GM20000 (cell line): ENCODE measurements at places on chromosomes 5 and 9.

GRCh38 chr9:98986866-98987651 is 43.4 kb downstream of the COL15A1 start:
- no peak for DNase-seq

DNA sequence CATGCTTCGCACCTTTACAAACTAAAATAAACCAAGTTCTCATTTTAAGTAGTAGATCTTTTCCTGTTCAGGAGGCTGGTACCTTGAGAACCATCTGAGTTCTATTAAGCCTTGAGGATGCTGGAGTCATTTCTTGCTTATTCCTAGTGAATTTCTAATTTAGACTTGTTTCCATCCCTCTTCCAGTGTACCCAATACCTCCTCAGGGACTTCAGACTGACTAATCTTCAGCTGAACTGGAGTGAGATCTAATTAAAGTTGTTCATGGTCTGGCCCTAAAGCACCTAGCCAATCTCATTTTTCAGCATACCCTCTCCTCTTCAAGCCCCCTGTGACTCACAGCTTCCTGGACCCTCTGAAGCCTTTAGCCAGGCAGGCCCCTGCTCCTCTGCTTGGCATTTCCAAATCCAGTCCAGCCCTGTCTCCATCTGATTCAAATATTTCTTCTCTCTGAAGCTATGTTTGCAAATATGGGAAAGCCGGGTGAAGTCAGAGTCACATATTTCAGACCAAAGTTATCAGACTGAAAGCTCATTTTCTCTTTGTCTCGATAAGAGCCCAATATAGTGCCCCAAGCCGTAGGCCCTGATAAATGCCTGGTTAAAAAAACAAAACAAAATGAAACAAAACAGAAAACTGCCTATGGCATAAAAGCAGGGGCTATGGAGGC is 19.4 kb upstream of the TNFSF15 start:
- DNase-seq = no peak

DNA sequence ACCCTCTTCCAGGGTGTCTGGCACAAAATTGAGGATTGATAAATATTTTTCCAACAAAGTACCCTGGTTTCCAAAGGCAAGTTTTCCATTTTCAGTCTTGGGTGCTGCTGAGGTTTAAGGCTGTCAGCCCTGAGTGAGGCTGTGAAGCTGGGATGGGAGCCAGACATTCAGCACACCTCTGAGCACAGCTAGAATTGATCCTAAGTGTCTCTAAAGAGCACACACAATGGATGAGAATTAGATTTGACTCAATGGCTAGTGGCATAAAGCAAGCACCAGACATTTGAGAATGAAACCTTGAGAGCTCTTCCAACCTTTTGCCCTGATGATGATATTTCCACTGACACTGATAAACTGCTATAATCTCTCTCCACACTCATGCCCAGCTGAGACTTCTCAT is 131.5 kb downstream of the MARCHF11 start:
- no peak for DNase-seq

DNA sequence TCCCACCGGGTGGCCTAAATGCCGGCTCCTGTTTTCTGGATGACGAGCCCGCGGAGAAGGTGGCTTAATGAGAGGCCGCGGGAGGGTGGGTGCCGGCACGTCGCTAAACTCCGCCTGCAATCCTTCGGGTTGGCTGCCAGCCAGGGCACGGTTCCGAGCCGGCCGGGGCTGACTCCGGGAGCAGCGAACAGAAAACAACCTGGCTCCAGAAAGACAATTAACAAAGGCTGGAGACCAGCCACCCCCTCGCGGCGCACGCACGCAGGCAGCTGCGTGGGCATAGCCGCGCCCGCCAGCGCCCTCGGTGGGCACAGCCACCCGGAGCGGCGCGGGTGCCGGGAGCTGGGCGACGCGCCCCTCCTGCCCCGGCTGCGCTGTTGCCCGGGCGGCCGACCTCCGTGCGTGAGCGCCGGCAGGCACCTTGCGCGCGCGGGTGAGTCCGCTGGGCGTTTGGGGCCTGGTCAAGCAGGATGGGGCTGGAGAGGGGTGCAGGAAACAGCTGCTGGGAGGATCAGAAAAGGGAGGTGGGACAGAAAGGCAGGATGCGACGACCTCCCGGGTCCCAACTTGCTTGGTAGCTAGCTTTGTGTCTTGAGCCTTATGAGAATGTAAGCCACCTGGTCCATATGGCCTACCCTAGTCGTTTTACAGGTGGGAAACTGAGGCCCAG is at the start of gene ARHGEF37:
TSS of gene ARHGEF37 (plus strand) at position 307 of the 670 bp plus-strand sequence. CDS start 16,272 bp downstream, outside the sequence.
- DNase-seq = peak; percentile 29

DNA sequence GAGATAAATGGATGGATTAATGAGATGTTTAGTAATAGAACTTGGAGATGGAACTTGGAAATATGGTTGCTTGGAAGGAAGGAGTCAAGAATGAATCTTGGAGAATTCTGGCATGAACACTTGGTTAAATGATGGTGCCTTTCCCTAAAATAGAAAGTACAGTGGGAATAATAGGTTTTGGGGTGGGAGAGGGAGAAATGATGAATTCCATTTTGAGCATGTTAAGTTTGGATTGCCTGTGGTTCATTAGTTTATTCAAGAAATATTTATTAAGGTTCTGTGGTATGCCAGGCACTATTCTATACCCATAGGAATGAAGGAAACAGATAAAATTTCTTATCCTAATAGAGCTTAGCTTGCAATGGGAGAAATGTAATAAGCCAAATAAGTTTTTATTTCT is 58.4 kb downstream of the PBX3 start:
- no peak for DNase-seq

DNA sequence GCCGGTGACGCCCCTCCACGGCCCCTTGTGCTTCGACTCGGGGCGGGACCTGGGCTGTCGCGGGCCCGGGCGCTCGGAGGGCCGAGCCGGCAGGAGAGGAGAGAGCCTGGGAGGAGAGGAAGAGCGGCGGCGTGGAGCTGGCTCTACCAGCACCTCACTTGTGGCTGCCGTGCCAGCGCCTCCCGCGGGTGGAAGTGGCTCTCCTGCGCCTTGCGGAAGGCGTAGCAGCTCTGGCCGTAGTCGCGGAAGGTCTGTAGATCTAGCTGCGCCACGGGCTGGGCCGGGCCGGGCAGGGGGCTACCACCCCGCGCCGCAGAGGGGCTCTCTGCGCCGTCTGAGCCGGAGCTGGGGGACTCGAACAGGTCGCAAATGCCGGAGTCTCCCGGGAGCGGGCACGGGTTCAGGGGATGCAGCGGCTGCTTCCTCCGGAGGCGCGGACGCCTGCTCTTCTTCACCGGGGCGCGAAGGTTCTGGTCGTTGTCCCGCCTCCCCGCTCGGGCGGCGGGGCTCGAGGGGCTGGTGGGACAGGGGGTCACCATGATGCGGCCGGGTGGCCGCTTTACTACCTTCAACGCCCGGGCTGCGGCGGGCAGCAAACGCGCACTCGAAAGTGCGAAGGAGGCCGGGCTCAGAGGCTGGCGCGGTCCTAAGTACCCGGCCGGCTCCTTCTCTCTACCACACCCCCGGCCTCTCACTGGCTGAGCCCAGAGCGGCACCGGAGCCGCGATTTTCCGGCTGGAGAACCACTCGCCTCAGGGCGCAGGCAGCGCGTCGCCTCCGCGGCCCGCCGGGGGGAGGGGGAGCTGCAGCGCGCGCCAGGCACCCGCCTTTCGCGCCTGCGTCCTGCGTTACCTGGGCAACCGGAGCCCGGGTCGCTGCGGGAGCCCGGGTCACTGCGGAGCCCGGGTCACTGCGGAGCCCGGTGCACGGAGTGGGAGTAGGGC is at the start of gene CCNO:
TSS of gene CCNO (minus strand) at position 624 of the 944 bp plus-strand sequence. CDS start at position 539, 85 bp downstream.
- DNase-seq = peak; percentile 70

DNA sequence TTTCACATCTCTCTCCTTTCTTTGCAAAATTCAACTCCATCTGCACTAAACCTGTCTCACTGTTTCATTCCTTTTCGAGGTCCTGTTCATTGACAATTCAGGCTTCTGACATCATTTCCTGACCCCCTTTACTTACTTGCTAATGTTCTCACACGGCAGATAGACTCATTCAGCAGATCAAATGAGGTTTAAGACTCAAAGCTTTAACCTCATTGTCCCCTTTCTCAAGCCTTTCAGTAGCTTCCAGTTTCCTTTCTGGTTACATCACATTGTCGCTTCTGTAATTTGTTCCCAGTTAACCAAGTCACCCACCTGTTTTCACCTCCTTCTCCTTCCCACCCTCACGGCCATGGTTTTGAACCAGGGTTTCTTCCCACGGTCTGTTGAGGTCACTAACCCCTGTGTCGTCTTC is 143.4 kb upstream of the OTULINL start:
- DNase-seq = peak; percentile 60

DNA sequence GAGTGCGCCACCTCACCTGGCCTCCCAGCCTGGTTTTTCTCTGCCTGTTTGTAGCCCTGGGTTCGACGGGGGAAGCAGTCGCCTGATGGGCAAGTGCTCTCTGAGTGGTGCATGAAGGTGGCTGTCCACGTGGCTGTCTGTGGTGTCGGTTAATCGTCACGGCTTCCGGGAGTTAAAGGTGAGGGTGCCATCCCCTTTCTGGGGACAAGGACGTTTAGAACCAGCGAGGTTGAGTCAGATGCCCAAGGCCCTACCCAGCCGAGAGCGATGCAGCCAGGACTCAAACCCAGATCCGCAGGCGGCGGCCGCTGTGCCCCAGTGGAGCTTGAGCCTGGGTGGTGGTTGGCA is 47.7 kb downstream of the RXRA start:
- no peak for DNase-seq

DNA sequence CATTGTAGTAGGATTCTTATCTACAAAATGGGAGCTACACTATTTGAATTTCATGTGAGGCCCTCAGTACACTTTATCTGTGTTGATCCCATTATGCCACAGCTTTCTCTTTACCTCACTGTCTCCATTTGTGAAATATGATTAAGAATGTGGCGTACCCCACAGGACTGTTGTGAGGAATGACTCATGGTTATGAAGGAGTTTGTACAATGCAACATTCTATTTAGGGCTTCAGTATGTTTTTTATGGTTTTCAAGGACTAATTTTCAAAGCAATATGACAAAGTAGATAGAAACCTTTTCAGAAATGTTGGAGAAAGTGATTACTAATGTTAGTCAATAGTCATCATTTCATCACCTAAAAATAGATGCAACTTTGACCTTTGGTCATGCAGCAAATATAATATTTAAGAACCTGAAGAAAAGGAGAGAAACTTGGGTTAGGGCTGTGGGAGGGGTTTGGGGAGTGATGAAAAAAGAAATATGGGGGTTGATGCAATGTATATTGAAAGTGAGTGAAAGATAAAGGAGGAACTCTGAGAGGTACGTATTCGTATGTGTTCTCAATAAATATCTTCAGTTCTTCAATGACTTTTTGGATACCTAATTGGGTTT is 53.7 kb upstream of the PIP5K1B start:
- DNase-seq = no peak

DNA sequence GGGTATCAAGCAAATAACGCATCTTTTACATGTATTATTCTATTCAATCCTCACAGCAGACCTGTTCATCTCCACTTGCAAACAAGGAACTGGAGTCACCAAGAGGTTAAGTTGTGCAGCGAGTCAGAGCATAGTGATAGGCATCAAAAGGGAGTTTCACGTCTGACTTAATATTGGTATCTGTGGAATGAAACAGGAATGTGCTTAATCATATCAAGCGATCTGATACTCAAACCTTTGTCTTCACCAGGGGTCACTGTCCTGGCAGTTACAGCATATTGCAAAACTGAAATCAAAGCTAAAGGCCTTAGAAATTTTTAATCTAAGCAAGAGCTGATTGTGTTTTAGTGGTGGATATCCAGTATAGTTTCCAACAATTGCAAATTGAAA is 271.6 kb downstream of the PLK2 start:
- DNase-seq = no peak

DNA sequence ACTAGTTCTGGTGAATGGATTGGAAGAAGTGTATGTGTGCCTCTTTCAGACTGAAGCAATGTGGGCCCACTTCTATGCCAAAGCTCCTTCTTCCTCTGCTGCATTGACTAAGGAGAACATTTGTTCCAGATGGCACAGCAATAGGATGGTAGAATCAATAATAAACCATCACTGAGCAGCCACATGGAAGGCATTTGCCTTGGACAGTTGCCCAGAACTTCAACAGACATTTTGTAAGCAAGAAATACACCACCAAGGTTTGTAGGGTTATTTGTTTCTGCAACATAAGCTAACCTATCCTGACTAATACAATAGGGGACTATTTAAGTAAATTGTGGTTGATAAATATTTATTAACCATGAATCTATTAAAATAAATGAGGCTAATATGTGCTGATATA is 37.7 kb upstream of the CSNK1G3 start:
- DNase-seq = no peak

DNA sequence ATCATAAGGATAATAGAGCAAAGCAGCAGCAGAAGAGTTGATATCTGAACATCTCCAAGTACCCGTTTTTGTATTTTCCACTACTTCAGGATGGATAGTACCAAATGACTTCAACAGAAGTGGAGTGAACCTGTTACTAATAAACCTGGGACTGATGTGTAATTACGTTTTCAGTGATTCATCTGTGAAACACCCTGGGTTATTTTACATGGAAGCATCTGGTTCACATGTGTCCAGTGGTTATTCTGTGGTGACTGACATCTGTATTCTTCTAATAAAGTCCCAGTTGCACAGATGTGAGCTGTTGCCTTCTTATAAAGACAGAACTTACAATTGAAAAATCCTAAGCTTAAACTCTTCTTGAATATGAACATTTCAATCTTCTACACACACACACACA is 139.7 kb upstream of the VCAN start:
- no peak for DNase-seq

DNA sequence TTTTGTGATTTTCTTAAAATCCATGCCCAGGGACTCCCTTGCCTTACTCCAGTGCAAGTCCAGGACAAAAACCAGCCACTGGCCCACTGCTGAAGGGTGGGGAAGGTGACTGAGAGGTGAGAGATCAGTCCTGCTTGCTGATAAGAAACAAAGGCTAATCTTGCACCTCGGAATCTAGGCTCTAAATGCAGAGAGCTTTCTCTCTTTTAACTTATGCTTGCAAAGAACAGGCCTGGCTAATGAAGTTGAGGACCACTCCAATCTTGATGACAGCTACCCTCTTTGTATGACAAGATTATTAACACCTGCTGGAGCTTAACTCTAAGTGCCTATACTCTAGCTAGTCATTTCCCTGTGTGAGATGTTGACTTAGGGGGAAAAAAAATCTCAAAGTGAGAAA is 8.8 kb downstream of the TLE1 start:
- no peak for DNase-seq
